ENCODE measurements at places on chromosomes 1 and 21.

DNA sequence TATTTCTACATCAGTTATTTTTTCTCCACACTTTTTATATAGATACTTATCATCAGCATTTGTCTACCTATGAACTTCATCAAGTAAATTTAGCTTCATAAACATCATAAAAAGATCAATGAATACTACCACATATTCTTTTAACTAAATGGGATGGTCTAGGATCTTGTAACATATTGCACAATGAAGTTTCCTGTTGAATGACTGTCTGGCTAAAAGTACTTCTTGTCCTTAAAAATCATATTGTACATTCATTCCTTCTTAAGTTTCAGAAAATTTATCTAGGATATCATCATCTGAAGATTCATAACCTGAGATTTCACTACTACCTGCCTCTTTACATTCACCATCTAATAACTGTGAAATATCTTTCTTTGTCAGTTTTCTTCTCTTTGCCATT is 69.0 kb downstream of the MAGI3 start:
- DNase-seq, result no peak

GRCh38 chr1:97210307-97210706 is 488.7 kb downstream of the PTBP2 start:
- DNase-seq, result no peak

DNA sequence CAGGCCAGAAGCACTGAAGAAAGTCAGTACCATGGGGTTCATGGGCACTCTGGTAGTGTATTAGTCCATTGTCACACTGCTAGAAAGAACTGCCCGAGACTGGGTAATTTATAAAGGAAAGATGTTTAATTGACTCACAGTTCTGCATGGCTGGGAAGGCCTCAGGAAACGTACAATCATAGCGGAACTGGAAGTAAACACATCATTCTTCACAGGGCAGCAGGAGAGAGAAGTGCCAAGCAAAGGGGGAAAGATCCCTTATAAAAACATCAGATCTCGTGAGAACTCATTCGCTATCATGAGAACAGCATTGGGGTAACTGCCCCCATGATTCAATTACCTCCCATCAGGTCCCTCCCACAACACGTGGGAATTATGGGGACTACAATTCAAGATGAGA is 20.2 kb upstream of the ROR1 start:
- DNase-seq, result no peak

DNA sequence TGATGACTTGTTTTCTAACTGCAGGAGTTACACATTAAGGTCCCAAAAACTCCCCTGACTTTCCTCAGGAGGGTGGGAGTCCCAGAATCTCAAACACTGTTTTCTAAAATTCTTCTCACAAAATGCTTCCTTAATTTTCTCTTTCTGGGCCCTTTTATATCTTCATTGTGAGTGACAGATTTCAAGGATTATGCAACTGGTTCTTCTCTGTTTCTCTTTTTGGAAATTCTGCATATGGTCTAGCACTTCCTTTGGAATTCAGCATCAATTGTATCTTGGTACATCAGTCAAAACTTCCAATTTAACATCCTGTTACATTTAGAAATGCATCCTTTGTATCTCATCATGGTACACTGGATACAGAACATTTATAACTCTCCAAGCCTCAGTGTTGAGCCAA is 59.7 kb downstream of the LMO4 start:
- no peak for DNase-seq

- DNase-seq, result no peak
Measured at GRCh38 chr1:215252164-215252563, 169.6 kb downstream of the KCNK2 start.

- no peak for DNase-seq
Measured at GRCh38 chr1:107545056-107545577, 404.3 kb downstream of the NTNG1 start.

GRCh38 chr1:201530741-201531531 is 8.0 kb upstream of the NAV1 start:
- peak; percentile 78 for DNase-seq

- peak; percentile 25 for DNase-seq
Measured at GRCh38 chr1:196723325-196724185, 51.1 kb upstream of the CFHR3 start.

GRCh38 chr1:225467193-225468020 is 39.6 kb upstream of the LBR start:
- no peak for DNase-seq

DNA sequence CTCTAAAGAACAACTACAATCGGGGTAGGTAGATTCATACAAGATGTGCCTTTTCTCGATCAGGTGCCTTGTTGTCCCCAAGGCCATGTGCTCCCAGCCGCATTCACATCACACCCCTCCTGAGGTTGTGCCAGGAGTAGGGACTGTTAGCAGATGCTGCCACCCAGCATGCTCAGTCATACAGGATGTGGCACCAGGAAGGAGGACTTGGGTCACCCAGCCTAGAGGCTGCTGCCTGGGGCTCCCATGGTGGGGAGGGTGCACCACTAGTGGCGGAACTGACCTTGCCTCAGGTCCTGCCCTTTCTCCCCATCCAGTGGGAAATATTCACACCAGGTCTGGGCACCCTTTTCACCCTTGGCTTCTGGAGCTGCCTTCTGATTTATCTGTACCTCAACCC is 8.3 kb downstream of the TEX35 start:
- DNase-seq, result no peak

GRCh38 chr21:38842079-38842478 is 36.4 kb downstream of the ETS2 start:
- no peak for DNase-seq

DNA sequence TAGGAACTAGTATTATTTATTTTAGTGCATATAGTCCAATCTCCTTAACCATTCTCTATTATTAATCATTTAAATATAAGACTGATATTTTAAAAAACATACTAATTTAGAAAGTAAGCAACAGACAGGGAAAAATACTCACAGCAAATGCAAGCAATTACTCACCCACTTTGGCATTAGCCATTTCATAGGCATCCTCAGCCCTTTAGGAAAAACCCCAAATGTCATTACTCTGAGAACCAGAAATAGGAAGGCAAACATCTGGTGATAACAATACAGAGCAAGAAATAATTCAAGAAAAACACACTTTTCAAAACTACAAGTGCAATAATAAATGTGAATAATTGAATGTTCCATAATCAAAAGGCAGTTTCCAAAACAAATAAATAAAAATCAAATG is 545.1 kb downstream of the PLPP3 start:
- no peak for DNase-seq

GRCh38 chr1:119298687-119299303 is 69.8 kb upstream of the HAO2 start:
- DNase-seq, result peak; percentile 13

DNA sequence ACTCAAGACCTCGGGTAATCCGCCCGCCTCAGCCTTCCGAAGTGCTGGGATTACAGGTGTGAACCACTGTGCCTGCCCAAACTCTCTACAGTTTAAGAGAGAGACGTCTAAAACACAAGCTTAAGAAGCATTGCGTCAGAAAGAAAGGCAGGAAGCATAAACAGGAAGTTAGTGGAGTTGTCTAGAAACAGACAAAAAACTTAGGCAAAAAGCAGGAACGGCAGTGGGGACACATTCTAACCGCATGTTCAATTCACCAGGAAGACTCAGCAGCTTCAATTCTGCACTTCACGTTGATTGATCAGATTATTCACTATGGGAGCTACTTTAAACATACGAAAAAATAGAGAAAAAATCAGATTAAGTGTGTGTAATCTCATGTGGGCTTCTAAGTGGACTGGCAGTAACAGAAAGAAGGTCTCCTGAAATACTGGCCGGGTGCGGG is 7.4 kb downstream of the CFAP74 start:
- DNase-seq, result no peak

DNA sequence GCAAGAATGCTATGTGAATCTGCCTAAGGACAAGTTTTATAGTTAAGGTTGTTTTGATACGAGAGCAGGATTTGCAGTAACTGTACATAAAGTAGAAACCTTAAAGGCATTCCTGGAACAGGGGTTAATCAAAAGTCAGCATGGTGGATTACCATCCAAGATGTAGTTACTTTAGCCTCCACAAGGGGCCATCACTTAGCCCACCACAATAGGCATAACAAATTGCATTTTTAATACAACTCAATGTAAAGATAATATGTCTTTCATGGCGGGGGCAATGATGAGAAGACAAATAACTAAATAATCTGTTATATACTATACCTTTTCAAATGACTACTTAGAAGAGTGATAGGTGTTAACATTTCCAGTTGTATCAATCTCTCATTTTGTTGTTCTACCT is 611.2 kb upstream of the ADGRL4 start:
- no peak for DNase-seq

DNA sequence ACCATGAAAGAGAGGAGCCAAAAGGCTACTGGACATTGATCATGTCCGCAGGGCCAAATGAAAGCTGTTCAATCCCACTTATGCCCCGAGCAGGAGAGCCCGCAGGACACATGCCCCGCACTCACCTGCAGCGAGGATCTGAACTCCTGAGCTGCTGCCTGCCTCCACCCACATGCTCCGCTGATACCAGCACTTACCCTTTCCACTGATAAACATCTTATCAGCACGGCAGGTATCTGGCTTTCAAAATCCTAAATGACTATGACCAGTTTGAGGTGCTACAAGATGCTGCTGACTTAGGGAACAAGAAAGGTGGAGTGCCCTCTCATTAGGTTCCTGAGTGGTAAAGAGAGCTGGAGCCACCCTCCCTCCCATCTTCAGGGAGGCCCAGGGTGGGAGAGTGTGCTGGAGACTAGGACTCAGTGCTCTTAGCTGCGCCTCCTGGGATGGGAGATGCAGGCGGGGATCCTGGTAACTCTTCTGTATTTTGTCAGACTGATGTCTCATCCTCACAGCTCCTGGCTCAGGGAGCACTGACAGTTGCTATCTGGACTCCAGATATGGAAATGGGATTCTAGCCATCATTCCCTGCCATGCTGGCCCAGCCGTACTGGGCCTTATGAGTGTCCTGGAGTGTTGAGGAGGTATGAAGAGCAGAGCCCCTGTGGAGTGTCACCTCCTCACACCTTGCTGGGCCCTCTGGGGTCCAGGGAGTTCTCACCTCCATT is 86.4 kb upstream of the F3 start:
- DNase-seq, result no peak

DNA sequence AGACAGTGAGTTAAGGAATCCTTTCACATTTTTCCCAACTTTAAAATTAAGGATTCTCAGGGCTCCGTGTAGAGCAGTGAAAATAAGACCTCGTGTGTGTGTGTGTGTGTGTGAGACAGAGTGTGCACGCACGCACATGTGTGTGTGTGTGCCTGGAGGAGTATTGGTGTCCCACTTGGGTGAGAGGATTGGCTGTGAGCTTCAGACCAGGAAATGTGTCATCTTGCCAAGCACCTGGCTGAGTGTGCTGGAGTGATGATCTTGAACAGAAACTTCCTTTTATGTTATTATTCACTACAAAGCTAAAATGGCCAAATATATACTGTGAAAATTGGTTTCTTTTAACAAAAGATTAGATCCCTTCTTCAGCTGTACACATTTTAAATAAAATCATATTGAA is 35.2 kb upstream of the NTPCR start:
- DNase-seq, result no peak

DNA sequence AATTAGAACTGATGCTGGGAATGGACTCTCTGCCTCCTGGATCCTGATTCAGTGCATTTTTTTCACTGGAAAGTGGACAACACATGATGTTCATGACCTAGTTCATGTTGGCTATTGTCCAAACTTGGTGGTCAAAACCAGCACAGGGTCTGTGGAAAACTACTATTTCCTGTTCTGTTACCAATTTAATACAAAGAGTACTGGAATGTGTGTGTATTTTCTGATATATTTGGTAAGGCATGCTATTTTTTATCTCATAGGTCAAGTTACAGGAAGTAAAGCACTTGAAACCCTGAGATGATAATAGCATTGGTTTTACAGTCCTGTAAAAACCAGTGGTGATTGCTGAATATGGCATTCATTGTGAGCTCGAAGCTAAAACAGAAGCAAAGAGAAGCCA is 89.9 kb downstream of the SGIP1 start:
- DNase-seq, result no peak

DNA sequence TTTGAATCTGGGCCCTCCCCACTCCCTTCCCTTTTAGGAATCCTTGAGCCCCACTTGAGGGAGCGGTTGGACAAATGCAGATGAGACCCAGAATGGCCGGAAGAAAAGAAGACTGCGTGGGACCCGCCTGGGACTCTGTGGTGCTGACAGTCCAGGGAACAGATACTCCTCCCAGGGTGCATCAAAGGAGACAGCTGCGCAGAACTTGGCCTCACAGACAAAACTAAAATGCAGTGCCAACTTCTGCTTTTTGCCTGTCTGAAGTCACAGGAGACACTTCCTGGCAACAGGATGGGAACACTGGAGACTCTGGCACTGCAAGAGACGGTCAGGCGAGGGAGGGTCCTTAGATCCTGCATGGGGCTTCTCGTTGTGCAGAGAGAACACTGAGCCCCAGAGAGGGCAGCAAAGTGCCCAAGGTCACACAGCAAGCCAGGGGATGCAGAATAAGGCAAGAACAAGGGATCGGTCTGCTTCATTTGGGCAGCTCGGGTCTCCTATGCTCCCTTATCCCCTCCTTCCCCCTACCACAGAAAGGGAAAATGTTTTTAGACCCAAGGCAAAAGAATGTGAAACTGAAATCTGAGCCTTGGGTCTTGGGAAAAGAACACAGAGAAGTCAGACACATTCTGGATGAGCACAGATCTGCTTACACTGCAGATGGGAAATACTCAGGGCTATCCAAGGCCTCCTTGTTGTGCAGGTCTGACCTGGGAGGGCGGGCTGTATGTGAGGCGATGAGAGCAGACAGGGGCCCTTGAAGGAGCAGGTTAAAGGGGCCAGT is 182.4 kb downstream of the TRABD2B start:
- DNase-seq, result no peak

GRCh38 chr1:197306381-197307062 is 38.5 kb downstream of the CRB1 start:
- DNase-seq, result no peak

DNA sequence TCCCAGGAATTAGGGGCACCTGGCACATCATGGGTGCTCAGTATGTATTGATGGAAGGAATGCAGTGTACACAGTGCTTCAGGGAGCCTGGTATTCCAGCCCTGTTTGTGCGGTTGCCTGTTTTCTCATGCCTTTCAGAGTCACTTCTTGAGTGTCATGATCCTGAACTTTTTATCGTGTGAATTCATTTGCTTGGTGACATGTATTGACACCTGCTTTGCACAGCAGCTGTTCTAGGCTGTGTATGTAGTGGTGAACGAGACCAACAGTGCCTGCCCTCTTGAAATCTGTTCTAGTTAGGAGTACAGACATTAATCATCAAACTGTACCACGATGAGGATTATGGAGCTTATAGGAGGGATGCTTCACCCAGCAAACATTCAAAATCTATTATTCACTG is 6.1 kb downstream of the HTR6 start:
- DNase-seq, result no peak

- no peak for DNase-seq
Measured at GRCh38 chr1:183892351-183892793, 87.5 kb downstream of the RGL1 start.

DNA sequence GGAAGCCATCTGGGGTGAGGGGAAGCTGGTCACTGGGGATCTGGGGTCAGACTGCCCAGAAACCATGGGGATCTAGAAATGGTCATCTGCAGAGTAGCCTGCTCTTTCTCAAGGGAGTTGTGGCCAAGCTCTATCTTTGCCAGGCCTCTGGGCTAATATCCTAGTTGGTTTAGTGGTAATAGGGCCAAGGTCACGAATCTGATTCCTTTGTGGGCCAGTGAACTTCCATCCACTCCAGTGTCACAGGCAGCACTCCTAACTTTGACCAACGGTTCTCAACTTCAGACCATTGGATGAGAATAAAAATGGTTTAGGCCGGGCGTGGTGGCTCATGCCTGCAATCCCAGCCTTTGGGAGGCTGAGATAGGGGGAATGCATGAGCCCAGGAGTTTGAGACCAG is 28.1 kb upstream of the PPP2R5A start:
- no peak for DNase-seq

- DNase-seq, result no peak
Measured at GRCh38 chr1:157404614-157405013, 147.7 kb downstream of the FCRL5 start.
